ENCODE measurements at places on chromosomes 12 and 14. TPM values are rescaled to one million over a fixed set of nuclear protein-coding genes. Genes with fewer than 3 reads are reported as not detected.

GRCh38 chr12:79227091-79227490 lies 362.5 kb downstream of the SYT1 start:
- no peaks in the 10 kb centered on the region for H3K27me3 ChIP-seq
- H3K4me1 ChIP-seq: no peaks in the 10 kb centered on the region
- DNase-seq: no peak

GRCh38 chr14:96146131-96146771 lies 58.4 kb upstream of the BDKRB2 start:
- no peak for DNase-seq
- H3K4me1 ChIP-seq: peaks cover 14% of the 10 kb centered on the region
- H3K36me3 ChIP-seq: no peaks in the 10 kb centered on the region
- H3K27ac ChIP-seq: no peak overlapping the region
- H3K27me3 ChIP-seq: no peaks in the 10 kb centered on the region
- H3K4me3 ChIP-seq: no peak overlapping the region

DNA sequence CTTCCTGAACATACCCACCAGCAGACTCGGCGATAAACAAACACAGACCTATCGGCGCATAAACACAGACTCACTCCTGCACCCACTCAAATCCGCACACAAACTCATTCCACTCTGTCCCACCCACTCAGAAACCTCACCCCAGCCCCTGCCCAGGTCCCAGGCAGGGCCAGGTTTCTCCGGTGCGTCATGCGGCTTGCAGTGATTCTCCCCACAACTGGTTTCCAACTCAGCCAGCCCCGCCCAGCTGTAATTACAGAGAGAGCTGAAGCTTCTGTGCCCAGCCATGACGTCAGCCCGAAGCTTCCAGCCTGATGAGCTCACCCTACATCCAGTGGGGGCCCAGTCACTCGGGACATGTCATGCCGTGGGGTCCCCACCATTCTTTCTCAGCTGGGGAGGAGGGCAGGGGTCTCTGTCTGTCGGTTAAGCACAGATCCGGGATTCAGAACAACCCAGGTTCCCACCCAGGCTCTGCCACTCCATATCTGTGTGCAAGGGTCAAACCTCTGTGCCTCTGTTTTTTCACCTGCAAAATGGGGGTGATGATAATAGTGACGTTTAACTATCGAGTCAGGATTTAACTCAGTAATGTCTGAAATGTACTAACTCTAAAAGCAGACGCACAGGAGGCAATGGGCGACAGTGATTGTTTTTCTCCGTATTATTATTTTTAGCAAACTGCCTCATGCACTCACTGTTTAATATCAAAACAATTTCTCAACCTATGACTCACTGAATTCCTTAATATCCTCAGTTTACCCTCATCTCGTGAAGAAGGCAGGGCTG lies 2.3 kb upstream of the HSPB8 start:
- H3K4me3 ChIP-seq: peak overlapping the region; percentile 55
- DNase-seq: peak; percentile 14
- H3K4me1 ChIP-seq: peaks cover 55% of the 10 kb centered on the region
- no peaks in the 10 kb centered on the region for H3K27me3 ChIP-seq
- peak overlapping the region; percentile 36 for H3K27ac ChIP-seq
- H3K36me3 ChIP-seq: no peaks in the 10 kb centered on the region

- H3K27ac ChIP-seq: no peak overlapping the region
- no peaks in the 10 kb centered on the region for H3K4me1 ChIP-seq
- no peak for DNase-seq
- H3K27me3 ChIP-seq: no peaks in the 10 kb centered on the region
- no peaks in the 10 kb centered on the region for H3K36me3 ChIP-seq
These were observed 266.3 kb downstream of the LRIG3 start for GRCh38 chr12:58654021-58654420.

Gene CRACR2A
- total RNA-seq: 0.91 TPM

DNA sequence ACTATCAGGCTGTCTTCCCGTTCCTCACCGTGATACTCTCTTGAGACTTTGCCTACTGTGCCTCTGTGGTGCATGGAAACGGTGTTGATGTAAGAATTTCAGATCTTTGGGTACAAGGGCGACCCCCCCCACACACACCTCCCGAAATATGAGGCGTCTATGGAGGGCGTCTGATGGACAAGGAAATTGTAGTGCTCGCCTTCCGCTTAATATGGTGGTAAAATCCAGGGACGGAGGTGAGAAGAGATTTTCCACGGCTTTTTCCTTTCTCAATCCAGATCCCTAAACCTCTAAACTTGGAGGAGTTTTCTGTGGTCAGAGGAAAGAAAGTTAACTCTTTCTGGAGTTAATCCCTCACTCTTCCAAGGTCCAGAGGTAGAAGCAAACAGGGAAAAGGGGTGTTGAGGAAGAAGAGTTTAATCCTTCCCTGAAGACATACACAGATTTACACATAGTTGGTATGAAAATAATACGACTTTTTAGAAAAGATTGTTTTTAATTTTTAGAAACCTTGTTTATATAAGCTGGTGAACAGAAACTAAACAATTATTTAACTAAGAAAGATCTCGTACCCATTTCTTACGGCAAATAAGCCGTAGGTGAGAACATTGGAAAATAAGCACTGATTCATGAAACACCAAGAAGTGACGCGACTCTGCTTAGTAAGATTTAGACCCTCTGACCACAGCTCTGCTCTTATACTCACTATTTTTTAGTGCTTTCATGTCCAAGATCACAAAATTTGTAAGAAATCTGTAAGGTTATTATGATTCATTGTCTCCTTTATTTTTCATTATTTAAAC lies 23.1 kb upstream of the RNASE12 start:
- no peaks in the 10 kb centered on the region for H3K36me3 ChIP-seq
- H3K4me3 ChIP-seq: peak overlapping the region; percentile 67
- no peaks in the 10 kb centered on the region for H3K4me1 ChIP-seq
- DNase-seq: no peak

Gene TRHDE
- total RNA-seq: not detected

Gene MIS18BP1
- total RNA-seq: 16.2 TPM

Gene FAM186B
- 1.1 TPM for total RNA-seq

Gene SLC10A1
- total RNA-seq: not detected

DNA sequence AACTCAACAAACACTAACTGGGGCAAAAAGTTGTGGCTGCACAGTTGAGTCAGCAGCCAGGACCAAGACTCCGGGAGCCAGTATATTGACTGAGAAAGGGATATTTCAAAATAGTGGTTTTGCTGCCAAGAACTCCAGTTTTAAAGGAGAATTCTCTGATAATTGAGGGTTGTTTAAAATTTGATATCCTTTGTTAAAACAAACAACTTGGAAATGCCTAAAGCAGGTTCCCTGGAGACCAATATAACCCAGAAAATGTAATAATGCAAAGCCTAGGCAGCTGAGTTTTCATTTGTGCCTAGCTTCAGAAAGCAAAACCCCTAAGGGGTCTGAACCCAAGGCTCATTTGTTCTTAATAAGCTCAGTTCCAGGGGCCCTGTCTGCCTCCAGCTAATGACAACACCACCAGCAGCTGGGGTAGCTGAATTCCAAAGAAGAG lies 311.7 kb upstream of the CCDC196 start:
- H3K36me3 ChIP-seq: no peaks in the 10 kb centered on the region
- no peak overlapping the region for H3K27ac ChIP-seq
- H3K4me1 ChIP-seq: no peaks in the 10 kb centered on the region
- DNase-seq: no peak

Gene FITM1
- not detected for total RNA-seq

Gene DEGS2
- 23.8 TPM for total RNA-seq

DNA sequence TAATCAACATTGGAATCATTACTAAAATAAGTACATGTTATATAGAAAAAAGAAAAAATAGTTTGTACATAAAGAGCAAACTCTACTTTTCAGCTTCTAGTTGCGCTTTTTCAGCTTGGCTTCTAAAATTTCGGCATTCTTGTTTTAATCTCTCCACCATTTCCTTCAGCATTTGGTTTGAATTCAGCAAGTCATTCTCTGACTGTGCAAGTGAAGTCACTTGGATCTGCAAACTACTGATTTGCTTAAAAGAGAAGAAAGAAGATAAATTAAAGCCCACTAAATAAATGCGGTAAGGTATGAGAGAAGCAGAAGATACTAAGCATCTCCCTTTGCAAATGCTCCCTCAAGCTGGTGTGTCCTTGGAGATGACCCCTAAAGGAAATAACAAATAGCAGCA lies 126.3 kb downstream of the CEP83 start:
- H3K27me3 ChIP-seq: no peaks in the 10 kb centered on the region
- no peak for DNase-seq
- peaks cover 19% of the 10 kb centered on the region for H3K36me3 ChIP-seq
- H3K4me1 ChIP-seq: no peaks in the 10 kb centered on the region

Gene SERPINA1
- total RNA-seq: 16.4 TPM

GRCh38 chr14:20118795-20119194 lies 8.3 kb downstream of the OR4K17 start:
- no peaks in the 10 kb centered on the region for H3K27me3 ChIP-seq
- no peak for DNase-seq
- no peak overlapping the region for H3K4me3 ChIP-seq
- no peaks in the 10 kb centered on the region for H3K36me3 ChIP-seq
- no peaks in the 10 kb centered on the region for H3K4me1 ChIP-seq
- no peak overlapping the region for H3K27ac ChIP-seq

DNA sequence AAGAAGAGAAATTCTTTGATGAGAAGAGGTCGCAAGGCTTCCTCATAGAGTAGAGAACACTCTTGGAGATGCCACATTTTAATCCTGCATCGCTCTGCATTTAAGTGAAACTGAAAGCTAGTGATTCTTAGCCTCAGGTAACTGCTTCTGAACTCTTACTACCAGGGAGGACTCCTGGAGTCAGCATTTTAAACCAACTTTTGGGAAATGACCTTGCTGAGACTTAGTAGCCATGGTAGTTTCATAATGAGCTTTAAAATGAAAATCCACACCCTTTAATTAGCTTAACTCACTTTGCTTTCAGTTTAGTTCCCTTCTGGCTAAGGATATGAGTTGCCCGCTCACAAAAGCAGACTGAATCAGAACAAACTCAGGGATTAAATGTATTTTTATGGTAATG lies 80.3 kb downstream of the SYNE2 start:
- H3K36me3 ChIP-seq: no peaks in the 10 kb centered on the region
- DNase-seq: no peak
- peak overlapping the region; percentile 49 for H3K27ac ChIP-seq
- H3K4me3 ChIP-seq: peak overlapping the region; percentile 44
- H3K4me1 ChIP-seq: no peaks in the 10 kb centered on the region

Gene TAS2R20
- total RNA-seq: 2.3 TPM

Gene LRRC43
- total RNA-seq: not detected

DNA sequence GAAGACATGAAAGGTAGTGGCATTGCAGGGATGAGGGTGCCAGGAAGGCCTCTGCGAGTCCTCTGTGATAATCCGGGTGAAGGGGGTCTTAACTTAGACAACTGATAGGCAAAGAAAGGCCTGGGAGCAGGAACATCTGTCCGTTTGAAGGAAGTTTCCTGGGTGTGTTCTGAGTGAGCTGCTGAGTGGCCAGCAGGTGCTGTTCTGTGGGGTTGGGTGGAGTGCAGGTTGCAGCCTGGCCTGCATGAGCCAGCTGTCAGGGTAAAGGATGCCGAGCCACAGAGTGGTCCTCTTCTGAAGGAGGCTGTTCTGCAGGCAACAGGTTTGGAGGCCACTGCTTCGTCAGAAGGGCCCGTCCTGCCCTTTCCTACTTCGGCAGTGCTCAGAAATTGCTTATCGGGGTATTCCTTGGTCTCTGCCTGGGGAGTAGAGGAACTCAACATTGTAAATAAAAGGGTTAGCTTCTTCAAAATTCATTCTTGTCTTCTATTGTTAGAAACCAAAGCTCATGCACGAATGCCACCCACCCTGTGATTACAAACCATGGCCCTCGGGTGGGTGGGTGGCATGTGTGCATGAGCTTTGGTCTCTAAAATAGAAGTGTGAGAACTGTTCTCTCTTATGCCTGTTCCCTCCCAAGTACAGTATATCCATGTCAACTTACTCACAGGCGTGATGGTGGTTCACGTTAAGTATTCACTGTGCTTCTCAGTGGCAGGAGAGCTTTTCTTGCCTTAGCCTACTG lies 118.9 kb downstream of the CHST11 start:
- H3K27ac ChIP-seq: no peak overlapping the region
- H3K4me1 ChIP-seq: peaks cover 10% of the 10 kb centered on the region
- DNase-seq: no peak
- H3K27me3 ChIP-seq: no peaks in the 10 kb centered on the region

Gene OR6C2
- not detected for total RNA-seq

DNA sequence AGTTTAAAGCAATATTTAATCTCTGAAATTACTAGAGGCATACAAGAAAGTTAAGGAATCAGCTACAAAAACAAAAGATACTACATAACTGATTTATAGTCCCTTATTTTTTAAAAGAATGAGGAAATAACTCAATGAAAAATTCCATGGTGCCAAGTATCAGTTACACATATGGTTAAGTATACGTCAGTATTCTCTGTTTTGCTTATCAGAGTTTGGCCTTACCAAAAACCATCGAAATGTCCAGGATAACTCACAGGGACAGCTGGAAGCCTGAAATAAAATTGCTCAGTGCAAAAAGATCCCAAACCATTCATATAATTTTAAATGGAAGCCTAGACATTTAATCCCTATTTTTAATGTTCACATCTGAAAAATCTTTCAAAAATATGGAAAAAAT lies 3.6 kb downstream of the CFL2 start:
- peaks cover 69% of the 10 kb centered on the region for H3K4me1 ChIP-seq
- no peaks in the 10 kb centered on the region for H3K27me3 ChIP-seq
- H3K36me3 ChIP-seq: no peaks in the 10 kb centered on the region
- peak overlapping the region; percentile 21 for H3K27ac ChIP-seq
- DNase-seq: no peak
- H3K4me3 ChIP-seq: no peak overlapping the region

- H3K27me3 ChIP-seq: no peaks in the 10 kb centered on the region
- H3K36me3 ChIP-seq: no peaks in the 10 kb centered on the region
- H3K4me3 ChIP-seq: no peak overlapping the region
- H3K27ac ChIP-seq: no peak overlapping the region
These were observed 117.5 kb downstream of the DAAM1 start for GRCh38 chr14:59305836-59306555.

- H3K27ac ChIP-seq: no peak overlapping the region
- DNase-seq: no peak
- H3K27me3 ChIP-seq: no peaks in the 10 kb centered on the region
- H3K4me3 ChIP-seq: no peak overlapping the region
These were observed 3.7 kb downstream of the RHEBL1 start for GRCh38 chr12:49066120-49066519.

Gene LRTM2
- not detected for total RNA-seq

Gene PHETA1
- 7.1 TPM for total RNA-seq

- H3K4me3 ChIP-seq: peak overlapping the region; percentile 90
- DNase-seq: no peak
- peaks cover 8% of the 10 kb centered on the region for H3K4me1 ChIP-seq
- peaks cover 3% of the 10 kb centered on the region for H3K36me3 ChIP-seq
- no peaks in the 10 kb centered on the region for H3K27me3 ChIP-seq
These were observed 1.0 kb upstream of the SLC38A2 start for GRCh38 chr12:46373301-46374296.

DNA sequence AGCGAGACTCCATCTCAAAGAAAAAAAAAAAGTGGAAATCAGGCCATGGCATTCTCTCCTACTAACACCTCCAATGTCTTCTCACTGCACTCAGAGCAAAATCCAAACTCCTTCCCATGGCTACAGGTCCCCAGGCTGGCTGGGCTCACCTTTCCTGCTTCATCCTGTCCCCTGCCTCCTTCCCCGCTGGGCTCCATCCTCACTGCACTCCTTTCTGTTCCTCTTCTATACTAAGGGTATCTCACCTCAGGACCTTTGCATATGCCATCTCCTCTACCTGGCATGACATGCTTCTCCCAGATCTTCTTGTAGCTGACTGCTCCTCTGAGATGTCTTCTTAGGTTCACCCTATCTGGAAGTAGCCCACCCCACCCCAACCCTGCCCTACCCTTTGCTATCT lies 111.1 kb downstream of the DPF3 start:
- no peaks in the 10 kb centered on the region for H3K36me3 ChIP-seq
- no peaks in the 10 kb centered on the region for H3K27me3 ChIP-seq
- H3K27ac ChIP-seq: no peak overlapping the region
- H3K4me3 ChIP-seq: no peak overlapping the region

- no peak for DNase-seq
- H3K27me3 ChIP-seq: no peaks in the 10 kb centered on the region
- H3K27ac ChIP-seq: no peak overlapping the region
- H3K36me3 ChIP-seq: no peaks in the 10 kb centered on the region
These were observed 3.1 kb upstream of the CREBL2 start for GRCh38 chr12:12608557-12608957.

All from esophagus squamous epithelium (tissue), 5 donors.